ENCODE measurements at places on chromosomes 11 and 22.

- DNase-seq = no peak
Observed at GRCh38 chr22:36220451-36220921, 18.8 kb downstream of the APOL2 start.

DNA sequence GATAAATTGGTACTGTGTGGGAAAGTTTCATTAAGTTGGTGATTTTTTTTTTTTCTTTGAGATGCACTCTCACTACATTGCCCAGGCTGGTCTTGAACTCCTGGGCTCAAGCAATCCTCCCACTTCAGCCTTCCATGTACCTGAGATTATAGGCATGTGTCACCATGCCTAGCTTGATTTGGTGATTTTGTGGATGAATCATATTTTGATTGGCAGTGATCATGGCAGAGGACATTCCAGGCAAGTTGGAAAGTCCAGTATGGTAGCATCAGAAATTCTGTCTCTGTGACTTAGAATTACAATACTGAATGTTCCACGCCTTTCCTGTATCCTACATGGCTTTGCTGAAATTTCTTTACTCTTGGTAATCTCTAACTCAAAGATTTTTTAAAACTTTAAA is 49.4 kb downstream of the HORMAD2 start:
- no peak for DNase-seq

- no peak for DNase-seq
Observed at GRCh38 chr11:45378516-45378915, 92.4 kb upstream of the SYT13 start.

DNA sequence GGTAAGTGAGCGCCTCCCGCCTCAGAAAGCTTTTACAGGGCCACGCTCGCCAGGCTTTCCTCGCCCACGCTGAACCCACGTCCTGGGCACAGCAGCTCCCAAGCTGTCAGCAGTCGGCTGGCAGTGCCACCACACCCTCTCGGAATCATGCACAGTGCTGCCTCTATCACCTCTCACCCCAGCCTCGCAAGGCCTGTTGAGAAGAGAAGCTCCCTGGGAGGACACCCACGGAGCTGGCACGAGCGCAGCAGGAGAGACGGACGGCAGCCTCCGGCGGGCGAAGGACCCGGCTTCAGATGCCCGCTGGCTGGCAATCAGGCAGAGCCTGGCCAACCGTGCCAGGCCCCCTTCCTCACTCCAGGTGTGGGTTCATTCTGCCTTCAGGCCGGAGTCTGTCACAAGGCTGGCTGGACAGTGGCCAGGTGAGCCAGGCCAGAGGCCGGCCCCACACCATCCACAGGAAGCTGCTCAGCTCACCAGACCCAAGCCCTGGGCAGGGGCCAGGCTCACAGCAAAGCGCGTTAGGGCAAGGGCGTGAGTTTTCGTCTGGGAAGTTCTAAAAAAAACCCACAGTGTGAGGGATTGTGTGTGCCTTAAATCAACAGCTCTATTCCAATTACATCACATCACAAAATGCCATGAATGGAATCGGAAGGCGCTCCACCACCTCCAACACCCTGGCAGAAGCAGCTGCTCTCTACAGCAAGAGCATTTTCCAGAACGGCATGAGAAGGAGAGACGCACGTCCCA is 33.2 kb downstream of the TOLLIP start:
- DNase-seq = no peak

DNA sequence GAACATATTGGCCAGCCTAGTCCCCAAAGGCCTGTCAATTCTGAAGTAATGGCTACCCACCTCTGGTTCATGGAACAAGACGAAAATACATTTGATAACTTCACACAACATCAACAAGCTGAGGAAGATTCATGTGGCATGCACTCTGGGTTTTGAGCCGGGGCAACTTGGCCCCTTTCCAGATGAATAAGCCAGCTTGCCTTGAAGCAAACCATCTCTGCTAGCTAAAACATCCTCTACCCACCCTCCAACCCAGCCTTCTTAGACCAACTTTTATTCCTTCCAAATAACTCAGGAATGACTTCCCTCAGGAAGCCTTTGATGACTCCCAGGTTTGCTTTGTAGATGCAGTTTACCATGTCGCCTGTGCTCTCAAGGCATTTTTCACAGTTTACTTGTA is 94.4 kb downstream of the SLC1A2 start:
- no peak for DNase-seq

GRCh38 chr11:12029738-12030363 is 21.4 kb upstream of the DKK3 start:
- DNase-seq = no peak

- no peak for DNase-seq
Observed at GRCh38 chr22:42586381-42586780, 28.3 kb downstream of the POLDIP3 start.

DNA sequence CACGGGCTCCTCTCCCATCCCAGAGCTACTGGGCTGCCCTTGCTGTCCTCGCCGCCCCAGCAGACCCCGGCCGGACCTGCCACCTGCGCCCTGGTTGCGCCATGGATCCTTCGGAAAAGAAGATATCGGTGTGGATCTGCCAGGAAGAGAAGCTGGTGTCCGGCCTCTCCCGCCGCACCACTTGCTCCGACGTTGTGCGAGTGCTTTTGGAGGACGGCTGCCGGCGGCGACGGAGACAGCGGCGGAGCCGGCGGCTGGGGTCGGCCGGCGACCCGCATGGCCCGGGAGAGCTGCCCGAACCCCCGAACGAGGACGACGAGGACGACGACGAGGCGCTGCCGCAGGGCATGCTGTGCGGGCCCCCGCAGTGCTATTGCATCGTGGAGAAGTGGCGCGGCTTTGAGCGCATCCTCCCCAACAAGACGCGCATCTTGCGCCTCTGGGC is 382 bp downstream of the RASSF10 start:
- no peak for DNase-seq

DNA sequence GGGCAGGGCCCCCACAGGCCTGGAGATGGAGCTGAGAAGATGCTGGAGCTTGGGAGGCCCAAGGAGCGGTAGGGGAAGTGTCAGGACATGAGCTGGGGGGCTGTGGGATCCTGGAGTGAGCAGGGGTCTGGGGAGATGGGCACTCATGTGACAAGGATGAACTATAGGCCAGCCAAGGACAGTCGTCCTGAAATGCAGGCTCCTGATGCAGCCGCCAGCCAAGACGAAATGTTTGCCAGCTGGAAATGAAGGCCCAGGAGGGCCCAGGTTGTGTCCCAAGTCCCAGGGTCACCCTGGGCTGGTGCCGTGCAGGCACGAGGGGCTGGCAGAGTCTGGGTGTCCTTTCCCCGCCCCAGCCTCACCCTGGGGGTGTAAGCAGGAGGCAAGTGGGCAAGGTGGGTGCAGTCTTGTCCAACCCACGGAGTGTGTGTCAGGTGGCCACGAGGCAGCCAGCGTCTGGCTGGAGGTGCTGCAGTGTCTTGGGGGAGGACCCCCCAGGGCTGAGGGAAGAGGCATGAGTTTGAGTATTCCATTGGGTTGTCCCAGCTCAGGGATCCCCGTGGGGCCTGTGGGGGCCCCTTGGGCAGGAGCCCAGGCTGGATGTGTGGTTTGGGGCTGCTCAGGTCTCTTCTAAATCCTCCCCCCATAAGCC is 21.4 kb downstream of the MRGPRG start:
- DNase-seq = peak; percentile 59

DNA sequence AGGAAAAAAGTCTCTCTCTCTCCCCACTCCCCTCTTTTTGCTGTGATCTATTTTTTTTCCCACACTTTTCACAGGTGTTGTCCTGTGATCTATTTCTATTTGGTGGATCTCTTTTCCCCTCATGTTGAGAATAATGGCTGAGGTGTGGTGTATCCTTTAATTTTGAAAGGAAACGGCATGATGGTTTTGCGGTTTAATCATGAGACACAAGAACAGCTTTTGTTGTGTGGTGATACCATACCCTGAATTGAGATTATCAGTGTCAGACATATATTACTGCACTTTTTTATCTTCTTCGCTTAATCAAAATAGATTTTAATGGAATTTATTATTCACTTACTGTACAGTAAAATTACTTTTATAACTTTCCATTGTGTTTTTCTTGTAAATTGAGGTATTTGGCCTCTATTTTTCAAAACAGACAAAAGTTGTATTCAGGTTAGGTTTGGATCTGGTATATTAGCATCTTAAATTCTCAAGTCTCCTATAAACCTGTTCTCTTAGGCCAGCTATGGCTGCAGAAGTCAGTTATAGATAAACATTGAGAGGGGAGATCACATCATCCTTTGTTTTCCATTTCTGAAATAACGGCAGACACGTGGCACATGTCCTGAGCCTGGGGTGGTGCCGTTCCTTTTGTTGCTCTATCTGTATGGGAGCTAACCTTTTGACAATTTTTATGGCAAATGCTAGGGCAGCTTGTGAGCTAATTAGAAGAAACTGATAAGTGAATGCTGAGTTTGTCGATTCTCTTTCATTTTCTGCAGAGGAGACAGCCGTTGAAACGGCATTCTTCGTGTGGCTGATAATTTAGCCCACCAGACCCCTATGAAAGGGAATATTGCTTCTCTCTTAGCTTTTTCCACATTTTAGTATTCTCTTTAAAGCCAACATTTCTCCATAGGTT is 25.8 kb downstream of the NF2 start:
- DNase-seq = no peak

DNA sequence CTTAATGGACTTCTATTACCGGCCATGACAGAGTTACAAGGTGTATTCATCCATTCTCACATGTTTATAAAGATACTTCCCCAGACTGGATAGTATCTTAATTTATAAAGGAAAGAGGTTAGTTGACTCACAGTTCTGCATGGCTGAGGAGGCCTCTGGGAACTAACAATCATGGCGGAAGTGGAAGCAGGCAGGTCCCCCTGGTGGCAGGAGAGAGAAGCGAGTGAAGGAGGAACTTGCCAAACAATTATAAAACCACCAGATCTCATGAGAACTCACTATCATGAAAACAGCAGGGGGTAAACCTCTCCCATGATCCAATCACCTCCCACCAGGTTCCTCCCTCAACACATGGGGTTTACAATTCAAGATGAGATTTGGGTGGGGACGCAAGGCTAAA is 170.0 kb upstream of the PDGFD start:
- DNase-seq = no peak

DNA sequence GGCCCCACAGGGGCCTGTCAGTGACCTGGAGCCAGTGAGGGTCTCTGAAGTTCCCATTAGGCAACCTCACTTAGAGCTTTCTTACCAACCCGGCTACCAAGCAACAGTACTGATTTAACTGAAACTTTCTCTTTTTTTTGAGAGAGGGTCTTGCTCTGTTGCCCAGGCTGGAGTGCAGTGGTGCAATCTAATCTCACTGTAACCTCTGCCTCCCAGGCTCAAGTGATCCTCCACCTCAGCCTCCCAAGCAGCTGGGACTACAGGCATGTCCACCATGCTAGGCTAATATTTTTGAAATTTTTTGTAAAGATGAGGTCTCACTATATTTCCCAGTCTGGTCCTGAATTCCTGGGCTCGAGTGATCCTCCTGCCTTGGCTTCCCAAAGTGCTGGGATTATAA is 42.5 kb downstream of the ARFGAP3 start:
- no peak for DNase-seq

GRCh38 chr22:20264614-20265452 is 3.3 kb downstream of the RTN4R start:
- no peak for DNase-seq

DNA sequence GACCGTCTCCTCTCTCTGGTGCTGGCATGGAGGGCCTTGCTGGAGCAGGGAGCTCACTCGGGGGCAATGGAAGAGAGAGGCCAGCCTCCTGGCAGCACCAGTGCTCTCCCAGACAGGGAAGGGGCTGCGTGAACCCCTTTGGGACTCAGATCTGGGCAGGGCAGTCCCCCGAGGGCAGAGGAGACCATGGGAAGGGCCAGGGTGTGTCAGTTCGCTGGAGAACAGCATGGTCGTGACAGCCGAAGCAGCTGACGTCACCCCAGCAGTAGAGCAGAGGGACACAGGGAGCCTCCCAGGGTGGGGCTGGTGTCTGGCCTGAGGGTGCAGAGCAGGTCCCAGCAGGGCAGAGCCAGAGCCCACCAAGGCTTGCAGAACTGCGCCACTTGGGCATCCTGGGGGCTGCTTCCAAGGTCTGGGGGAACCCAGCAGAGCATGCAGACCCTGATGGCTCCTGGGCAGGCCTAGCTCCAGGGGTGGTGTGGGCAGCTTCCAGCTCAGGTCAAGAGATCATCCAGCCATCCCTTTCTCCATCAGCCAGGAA is 71.0 kb upstream of the KCNQ1OT1 start:
- DNase-seq = peak; percentile 58

GRCh38 chr11:96279018-96279895 is 63.7 kb downstream of the MAML2 start:
- no peak for DNase-seq

DNA sequence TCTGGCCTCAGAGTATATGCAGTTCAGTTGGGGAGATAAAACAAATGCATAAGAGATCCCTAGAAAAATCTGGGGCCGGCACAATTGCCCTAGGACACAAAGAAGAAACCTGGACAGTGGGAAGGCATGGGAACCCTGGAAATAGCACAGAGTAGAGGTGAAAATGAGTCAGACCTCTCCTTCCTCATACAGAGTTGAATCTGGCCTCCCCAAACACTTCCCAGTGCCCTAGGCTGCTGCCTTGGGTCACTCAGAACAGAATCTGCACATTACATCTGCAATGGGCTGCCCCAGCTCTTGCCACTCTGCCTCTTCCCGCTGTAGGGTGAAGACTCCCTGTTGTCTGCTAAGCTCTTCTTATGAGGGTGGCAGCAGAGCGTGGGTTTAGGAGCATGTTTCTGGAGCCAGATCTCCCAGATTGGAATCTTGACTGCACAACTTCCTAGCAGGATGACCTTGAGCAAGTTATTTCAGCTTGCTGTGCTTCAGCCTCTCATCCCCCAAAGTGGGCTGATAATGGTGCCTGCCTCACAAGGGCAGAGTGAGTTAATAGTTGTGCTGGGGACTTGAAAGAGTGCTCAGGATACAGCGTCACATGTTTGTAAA is 47.1 kb upstream of the NECTIN1 start:
- no peak for DNase-seq

GRCh38 chr11:100759106-100759505 is 72.0 kb downstream of the ARHGAP42 start:
- DNase-seq = no peak

- DNase-seq = no peak
Observed at GRCh38 chr11:6326985-6327384, 6.7 kb upstream of the CAVIN3 start.

DNA sequence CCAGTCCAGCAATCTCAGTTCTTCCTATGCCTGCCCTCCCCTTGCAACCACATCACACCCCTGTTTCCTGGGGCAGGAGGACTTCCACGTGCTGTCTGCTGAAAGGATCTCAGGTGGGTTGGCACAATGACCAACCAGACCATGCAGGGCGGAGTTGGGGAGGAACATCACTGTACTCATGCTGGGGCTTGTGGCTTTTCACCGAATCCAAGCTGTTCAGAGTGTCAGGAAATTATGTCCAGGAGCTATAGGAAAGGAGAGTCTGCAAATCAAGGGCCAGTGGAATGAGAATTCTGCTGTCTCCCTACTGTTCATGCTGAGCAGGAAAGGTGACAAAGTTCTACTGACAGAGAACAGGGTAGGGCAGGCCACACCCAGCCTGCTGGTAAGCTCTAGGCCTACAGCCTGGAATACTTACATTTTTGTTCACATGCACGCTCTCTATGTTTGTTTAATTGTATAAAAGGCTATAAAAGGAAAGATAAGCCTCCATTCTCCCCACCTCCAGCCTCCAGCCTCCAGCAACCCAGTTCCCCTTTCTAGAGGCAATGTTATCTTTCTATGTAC is 1.7 kb upstream of the PLAAT2 start:
- DNase-seq = no peak

GRCh38 chr22:27134315-27134701 is 476.9 kb downstream of the MIAT start:
- peak; percentile 74 for DNase-seq

Data from tibial artery (tissue), 4 donors.